Stimulated activated CD4-positive, alpha-beta T cell treated with anti-CD3 and anti-CD28 coated beads, Interleukin-1b, Interleukin-23, amount 100 ng/mL, for 1 hour (primary cell): ENCODE measurements at places on chromosomes 4 and X.

- DNase-seq: no peak
These were observed 24.3 kb downstream of the UPF3B start for GRCh38 chrX:119828446-119828845.

DNA sequence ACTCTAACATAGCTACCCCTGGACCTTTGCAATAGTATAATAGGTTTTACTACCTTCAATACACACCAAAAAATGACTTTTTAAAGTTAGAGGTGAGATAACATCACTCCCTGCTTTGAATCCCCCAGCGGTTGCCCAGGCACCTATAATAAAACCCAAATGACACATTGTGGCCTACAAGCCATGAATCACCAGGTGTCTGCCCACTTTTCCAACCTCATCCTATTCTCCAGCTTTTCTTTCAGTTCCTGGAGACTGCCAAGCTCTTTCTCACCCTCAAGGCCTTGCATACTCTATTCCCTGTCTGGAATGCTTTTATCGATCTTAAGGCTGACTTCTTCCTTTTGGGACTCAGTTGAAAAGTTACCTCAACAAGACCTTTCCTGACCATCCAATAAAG lies 16.4 kb upstream of the PRSS48 start:
- no peak for DNase-seq

DNA sequence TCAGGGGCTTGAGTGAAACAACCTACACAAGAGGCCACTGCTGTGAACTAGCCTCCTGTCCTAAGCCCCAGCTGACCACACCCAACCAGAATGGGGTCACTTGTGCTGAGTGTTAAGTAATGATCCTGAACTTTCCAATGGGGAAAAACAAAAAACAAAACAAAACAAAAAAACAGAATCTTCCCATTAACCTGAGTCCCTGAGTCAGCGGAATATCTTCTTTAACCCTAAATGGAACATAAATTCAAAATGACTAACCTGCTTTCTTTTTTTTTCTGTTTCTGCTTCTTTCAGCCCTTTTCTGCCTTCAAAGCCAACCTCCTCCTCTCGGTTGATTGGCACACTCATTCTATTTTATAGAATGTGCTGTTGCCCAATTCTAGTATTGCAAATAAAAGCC lies 31.2 kb upstream of the MAGEA8 start:
- no peak for DNase-seq

- no peak for DNase-seq
These were observed 91.5 kb downstream of the MAMLD1 start for GRCh38 chrX:150454508-150455214.

GRCh38 chrX:43707812-43708548 lies 51.9 kb downstream of the MAOA start:
- no peak for DNase-seq

GRCh38 chr4:129808242-129808641 lies 712.3 kb downstream of the C4orf33 start:
- no peak for DNase-seq

DNA sequence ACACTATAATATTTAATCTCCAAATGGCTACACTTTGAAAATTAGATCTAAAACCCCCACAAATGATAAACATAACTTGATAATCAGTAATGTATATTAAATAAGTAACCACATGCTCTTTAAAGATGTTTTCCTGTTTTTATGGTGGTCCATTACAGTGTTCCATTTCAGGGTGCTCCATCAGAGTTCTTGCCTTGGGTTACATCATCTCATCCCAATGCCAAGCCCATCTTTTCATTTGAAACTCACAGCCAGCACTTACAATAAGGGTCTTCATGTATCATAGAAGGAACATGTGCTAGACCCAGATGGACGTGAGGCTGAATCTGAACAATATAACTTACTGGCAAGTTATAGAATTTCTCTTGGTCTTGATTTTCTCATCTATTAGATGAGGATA lies 10.5 kb upstream of the PAQR3 start:
- no peak for DNase-seq

DNA sequence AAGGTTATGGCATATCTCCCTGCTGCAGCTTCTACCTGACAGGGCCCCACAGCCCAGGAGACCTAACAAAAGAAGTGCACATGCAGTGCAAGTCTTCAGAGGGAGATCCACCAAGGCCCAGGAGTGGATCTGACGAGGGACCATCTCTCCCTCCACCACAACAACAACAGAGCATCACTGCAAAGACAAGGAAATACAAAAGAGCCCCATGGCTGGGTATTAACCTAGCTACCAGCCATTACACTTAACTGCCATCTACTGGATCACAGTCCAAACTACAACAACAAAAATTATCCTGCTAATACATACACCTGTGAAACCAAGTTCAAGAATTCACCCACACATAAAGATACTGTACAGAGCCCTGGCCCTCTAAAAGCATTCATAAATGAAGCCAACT lies 280.2 kb upstream of the SLC7A11 start:
- DNase-seq: no peak

- no peak for DNase-seq
These were observed 105.8 kb downstream of the GEMIN8 start for GRCh38 chrX:13923845-13924244.

DNA sequence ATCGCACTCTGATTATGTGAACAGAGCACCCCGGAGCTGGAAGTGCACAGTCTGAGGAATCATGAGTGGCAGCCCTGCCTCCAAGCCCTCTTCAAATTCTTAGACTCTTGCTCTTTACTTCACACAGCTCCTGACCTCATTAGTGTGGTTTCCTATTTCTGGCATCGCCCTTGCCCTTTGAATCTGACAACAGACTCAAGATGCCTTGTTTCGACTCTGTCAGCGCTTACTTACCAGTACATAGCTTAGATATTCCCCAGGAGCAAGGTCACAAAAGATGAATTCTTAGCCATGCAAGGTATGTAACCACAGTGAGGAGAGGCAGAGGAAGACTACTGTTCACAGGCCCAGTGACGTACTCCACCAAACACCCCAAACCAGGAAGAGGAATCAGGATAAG lies 167.2 kb downstream of the KDR start:
- no peak for DNase-seq

DNA sequence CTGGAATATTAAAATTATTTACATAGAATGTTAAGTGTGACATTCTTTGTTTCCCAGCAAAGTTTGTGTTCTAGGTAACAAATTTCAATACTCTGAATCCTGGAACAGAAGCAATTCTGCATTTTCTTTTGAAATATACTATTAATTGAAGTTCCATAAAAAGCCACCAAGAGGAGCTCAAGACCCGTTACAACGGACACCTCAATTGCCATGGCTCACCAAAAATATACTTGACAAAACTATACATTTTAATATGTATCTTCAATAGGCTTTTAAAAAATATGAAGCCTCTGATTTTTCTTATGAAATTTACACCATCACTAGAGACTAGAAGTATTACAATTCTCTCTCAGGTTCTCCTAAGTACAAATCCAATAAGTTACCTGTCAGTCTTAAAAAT lies 111.4 kb downstream of the NYX start:
- DNase-seq: no peak

DNA sequence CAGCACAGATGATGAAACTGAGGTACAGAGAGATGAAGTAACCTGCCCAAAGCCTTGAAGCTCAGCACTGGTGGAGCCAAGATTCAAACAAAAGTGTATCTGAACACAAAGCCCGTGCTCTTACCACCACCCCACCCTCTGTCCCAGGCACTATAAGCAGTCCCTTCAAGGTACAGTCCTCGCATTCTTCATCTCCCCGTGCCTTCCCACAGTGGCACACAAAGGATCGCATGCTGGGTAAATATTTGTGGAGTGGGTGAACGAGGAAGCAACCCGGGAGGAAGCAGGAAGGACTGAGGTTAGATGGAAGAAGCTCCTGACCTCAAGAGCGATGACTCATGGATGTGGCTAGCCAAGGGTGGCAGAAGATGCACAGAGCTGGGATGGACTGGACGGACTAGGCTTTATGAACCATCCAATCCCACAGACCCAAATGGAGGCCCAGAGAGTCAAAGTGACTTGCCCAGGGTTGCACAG lies 18.4 kb downstream of the IQSEC2 start:
- no peak for DNase-seq

- DNase-seq: no peak
These were observed 2.9 kb downstream of the ERAS start for GRCh38 chrX:48829016-48829735.

DNA sequence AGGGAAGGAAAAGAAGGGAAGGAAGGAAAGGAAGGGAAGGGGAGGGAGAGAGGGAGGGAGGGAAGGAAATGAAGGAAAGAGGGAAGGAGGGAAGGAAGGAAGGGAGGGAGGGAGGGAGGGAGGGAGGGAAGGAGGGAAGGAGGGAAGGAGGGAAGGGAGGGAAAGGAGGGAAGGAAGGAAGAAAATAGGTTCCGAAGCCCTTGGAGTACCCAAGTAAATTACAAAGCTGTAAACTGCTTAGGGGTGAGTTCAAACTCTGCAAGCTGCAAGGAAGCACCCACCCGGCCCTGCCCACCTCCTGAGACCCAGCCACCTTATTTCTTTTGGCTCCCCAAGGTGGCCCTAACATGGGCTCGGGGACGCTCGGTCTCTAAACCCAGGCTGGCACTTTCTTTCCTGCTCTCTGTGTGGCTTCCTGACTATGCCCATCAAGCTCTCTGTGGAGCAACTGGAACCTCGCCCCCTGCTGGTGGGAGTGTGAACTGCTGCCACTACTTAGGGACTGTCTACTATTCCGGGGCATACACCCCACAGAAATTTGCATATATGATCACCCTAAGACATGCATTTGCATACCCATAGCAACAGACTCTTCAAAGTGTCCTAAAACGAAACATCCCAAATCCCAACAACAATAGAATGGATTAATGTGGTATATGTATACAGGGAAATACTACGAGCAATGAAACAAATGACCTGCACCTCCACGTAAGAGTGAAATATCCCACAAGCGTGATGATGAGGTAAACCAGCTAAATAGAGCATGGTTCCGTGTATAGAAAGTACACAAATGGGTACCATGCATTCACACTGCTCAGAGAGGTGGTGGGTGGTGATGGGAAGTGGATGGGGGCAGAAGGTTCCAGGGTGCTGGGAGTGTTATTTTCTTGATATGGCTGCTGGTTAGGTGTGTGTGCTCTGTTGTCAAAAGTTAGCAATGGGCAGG lies 151.7 kb upstream of the TBL1X start:
- DNase-seq: peak; percentile 68
